ENCODE measurements at places on chromosomes 5 and 9.

DNA sequence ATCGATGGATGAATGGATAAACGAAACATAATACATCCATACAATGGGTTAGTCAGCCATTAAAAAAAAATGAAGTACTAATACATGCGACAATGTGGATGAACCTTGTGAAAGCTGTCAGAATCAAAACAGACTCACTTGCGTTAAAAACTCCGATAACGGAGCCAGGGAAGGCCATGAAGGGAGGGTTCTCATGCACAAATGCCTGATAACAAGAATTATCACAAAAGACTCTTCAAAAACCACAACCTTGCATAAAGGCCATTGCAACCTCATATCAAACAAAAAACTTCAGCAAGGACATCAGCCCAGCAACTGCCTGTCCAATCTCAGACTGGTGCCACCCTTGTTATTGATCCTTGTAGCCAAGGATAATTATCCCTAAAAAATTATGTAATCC lies 13.7 kb downstream of the ERMP1 start:
- DNase-seq: no peak

- no peak for DNase-seq
Observed at GRCh38 chr5:95910521-95910920, 51.1 kb downstream of the ELL2 start.

- no peak for DNase-seq
Observed at GRCh38 chr9:20649381-20649780, 27.1 kb upstream of the MLLT3 start.

- DNase-seq: no peak
Observed at GRCh38 chr9:35546853-35547252, 56.9 kb downstream of the RUSC2 start.

- DNase-seq: no peak
Observed at GRCh38 chr5:103409013-103409670, 150.6 kb downstream of the MACIR start.

All from HS-5 (cell line).